ENCODE measurements at places on chromosomes 6 and 20.

DNA sequence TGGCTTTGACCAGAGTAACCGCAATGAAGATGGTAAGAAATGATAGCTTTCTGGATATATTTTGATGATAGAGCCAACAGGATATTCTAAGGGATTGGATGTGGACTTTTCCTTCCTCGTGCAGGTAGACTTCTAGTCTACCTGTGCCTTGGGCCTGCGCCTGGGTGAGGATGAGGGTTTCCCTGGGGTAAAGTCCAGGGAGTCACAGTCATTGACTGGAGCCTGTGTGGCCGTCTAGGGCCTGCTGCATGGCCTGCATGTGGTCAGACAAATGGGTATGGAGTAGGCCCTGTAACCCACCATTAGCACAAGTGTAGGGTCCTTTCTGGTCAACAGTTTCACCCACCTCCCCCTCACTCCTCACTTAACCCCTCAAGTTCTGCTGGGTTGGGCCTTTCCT is 12.7 kb upstream of the CHMP4B start:
- DNase-seq: no peak

GRCh38 chr20:53905019-53905819 is 165.2 kb downstream of the BCAS1 start:
- no peak for DNase-seq

DNA sequence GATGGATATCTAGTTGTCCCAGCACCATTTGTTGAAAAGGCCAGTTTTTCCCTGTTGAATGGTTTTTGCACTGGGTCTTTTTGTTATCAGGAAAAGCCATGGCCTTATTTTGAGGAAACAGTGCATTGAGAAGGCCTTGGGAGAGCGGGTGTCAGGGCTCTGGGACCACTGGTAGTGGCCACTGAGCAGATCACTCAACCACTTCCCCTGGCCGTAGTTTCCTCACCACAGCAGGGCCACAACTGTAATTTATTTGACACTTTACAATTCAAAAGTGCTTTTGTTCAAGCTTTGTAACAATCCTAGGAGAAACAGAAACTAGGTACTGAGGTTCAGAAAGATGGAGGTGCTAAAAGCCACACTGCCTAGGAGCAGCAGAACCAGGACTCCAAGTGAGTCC is 281.8 kb downstream of the GMDS start:
- DNase-seq: no peak

GRCh38 chr6:148538261-148539190 is 195.9 kb downstream of the SASH1 start:
- DNase-seq: peak; percentile 69

- DNase-seq: no peak
Measured at GRCh38 chr6:38571721-38572120, 68.0 kb downstream of the BTBD9 start.

- DNase-seq: peak; percentile 73
Measured at GRCh38 chr6:31407699-31408098, 4.3 kb downstream of the MICA start.

- no peak for DNase-seq
Measured at GRCh38 chr6:4891141-4891540, 112.7 kb downstream of the RPP40 start.

- no peak for DNase-seq
Measured at GRCh38 chr6:56794421-56794820, 151.7 kb upstream of the DST start.

DNA sequence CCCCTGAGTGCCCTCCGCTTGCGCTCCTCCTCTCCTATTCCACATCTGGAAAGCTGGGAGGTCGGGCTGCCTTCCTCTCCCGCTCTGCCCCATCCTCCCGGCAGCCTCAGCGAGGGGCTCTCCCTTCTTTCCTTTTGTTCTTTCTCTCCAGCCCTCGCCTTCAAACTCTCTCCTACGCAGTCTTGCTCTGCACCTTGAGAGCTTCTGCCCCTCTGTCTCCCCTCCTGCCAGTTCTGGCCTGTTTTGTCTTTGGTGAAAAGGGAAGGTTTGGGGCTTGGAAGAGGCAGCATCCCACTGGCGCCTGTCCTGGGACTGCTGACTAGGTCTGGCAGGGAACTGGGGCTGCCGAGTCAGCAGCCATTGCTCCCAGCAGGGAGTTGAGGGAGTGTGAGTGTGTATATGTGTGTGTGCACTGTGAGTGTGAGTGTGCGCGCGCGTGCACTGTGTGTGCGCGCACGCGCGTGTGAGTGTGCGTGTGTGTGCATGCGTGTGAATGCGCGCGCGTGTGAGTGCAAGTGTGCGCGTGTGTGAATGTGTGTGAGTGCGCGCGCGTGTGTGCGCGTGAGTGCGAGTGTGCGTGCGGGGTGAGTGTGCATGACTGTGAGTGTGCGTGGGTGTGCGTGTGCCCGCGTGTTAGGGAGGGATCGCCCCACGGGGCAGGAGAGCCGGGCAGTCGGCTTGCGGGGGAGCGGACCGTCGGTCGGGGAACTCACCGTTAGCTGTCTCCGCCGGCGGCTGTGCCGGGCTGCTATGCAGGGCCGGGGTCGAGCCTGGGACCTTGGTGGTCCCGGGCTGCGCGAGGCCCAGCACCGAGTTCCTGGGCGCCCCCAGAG is 523 bp downstream of the CPXM1 start:
- DNase-seq: no peak

- DNase-seq: no peak
Measured at GRCh38 chr20:53515749-53516148, 77.9 kb downstream of the ZNF217 start.

GRCh38 chr20:7171911-7172310 is 404.4 kb downstream of the BMP2 start:
- DNase-seq: no peak

All from EL (cell line).